ENCODE measurements at places on chromosomes 11 and 22.

DNA sequence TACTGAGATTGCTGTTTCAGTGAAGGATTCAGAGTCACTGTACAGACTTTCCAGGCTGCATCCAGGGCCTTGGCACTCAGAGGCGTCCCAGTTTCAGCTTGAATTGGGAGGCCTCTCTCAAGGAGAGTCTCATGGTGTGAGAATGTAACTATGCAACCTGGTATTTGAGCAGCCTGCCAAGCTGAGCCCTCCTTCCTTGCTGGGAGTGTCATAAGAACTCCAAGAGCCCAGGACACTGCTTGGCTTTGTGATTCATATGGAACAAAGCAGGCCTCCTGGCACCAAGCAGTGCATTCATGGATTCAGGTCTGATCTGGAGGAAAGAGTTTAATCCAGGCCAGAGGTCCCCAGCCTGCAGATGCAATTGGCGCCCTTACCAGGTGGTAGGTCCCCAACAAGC, 171.7 kb downstream of the DBX1 start:
- no peak for DNase-seq

GRCh38 chr22:23014250-23014649, 56.1 kb upstream of the GNAZ start:
- DNase-seq = no peak

DNA sequence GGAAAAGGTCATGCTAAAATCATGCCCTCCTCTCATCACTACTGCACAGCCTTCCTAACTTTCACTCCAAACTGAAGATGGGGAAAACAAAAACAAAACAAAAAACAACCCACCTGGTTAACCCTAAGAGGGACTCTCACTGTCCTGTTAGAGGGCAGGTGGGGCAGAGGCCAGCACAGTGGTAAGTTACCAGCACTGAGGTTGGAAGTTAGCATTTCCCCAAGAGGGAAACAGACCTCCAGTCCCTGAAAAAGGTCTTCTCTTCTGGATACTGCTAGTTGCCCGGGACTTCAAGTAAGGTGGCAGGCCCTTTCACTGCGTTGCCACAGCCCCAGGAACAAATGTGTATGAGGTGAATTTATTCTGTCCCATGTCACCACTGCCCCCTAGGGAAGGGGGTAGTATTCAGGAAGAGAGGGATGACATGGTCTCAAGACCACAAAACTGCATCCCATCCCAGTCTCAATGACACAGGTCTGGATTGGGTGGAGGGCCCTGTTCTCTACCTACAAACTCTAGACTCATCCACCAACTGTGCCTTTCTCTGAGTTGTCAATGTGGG, 792 bp upstream of the ADAMTS8 start:
- DNase-seq = no peak

DNA sequence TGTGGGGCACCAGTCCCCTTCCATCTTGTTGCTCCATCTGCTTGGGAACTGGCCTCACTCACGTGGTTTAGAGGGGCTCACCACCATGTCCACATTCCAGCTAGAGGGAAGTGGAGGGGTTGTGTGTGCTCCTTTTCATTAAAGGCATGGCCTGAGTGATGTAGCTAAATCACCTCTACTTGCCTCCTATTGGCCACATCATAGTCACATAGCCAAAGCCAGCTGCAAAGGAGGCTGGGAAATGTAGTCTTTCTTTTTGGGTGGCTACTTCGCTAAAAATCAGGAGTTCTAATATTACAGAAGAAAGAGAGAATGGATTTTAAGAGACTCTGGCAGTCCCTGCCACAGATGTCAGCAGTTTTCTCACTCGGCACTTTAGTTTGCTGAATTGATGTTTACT, 63.0 kb upstream of the ALX4 start:
- DNase-seq = no peak

DNA sequence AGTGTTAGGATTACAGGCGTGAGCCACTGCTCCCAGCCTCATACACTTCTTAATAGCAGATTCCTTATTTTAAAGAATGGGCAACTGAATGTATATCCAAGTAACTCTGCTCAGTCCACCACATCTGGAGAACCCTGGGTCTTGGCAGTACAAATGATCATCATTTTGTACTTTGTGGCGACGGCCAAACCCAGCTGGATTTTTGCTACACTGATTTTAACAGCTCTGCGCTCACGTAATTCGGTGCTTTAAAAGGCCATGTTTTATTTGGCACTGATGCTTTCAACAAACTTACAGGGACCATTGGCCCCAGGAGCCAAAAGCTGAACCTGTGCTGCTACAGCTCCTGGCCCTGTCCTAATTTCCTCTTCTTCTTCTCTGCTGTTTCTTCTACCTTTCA, 60.8 kb upstream of the PDE3B start:
- DNase-seq = no peak
